NCI-H2107 (cell line): ENCODE measurements at places on chromosomes 3 and 15.
A peak's percentile ranks its signal among the peaks of the same experiment; 100 is the strongest.

DNA sequence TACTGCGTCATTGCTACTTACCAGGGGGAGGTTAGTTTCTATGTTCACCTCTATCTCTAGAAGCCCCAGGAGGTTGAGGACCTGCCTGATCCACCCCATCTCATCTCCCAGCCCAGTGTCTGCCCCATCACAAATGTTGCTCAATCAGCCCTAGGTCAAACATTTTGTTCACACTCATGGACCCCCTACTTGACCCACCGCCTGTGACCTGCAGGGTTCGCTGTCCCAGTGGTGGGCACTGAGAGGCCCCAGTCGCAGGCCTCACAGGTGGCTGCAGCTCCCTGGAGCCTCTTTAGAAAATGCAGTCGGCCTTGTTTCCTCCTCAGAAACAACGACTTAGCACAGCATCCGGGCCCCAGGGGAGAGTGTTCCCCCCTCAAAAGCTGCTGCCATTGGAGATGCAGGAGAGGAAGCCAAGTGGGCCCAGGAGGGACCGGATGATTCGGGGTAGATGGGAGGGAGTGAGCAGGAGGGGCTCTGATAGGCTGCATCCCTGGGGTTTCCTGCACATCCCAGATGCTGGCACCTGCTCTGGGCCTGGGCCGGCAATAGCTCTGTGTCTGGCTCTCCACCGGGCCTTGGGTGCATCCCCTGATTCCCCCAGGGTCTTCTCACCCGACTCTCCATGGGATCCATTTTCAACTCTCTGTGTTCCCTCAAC lies 18.4 kb upstream of the INSYN1 start:
- no peak for DNase-seq

DNA sequence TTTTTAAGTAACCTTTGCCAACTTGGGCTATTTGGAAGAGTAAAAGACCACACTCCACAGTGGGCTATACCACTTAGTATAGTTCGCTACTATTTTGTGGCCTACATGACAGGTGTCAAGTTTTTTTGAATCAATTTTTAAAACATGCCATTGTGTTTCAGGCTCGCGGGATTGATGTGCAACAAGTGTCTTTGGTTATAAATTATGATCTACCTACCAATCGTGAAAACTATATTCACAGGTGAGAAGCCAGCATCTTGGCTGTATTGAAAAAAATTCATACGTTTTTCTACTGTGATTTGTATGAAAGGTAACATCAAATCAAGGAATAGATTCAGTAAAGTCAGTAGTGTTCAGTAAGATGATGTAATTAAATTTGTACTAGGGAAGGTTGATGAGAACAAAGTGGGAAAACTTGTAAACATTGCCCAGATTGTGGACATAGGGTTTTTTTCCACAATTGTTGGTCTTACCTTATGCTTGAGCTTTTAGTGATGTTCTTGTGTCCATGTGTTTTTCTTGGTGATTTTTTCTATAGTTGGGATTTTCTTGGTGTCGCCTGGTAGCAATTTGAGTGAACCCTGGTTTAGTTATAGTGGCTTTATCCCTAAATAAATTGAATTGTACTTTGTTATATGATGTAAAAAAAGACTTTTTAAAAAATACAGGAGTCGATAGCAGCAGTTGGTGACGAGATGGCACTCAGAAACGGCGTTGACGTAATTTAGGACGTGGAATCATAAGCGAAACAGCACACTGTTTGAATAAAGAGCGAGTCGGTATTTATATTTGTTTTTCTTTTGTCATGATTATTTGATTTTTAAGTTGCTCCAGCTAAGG lies 4.5 kb downstream of the EIF4A2 start:
- DNase-seq = no peak

DNA sequence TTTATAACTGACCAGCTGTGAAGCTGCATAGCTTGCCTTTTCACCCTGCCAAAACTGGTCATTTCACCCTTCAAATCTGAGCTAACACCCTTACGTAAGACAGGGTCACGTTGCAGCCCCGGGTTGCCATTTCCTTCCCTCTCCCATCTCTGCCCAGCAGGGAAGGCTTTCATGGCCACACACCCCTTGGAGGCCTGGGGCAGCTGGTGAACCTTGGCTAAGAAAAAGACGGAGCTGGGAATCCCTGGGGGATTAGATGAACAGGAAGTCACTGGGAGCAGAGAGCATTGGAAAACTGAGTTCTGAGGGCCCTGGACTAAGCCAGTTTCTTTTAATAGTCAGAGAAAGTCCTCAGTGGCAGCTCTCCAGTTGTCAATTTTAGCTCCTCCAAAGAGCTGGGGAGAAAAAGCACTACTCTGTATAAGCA lies 67.8 kb downstream of the TTC23 start:
- DNase-seq = peak; percentile 8

DNA sequence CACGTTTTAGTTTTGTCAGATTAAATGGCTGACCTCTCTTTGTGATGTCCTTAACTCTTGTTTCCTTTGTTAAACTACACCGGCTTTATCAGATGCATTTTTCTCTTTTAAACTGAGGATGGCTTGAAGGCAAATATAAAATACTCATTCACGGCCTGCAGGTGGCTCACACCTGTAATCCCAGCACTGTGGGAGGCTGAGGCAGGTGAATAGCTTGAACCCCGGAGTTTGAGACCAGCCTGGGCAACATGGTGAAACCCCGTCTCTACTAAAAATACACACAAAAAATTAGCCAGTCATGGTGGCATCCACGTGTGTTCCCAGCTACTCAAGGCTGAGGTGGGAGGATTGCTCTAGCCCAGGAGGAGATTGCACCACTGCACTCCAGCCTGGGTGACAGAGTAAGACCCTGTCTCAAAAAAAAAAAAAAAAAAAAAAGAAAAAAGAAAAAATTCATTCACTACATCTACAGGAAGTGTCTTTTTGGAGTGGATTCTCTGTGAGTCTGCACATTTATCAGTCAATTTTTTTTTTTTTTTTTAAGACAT lies 34.7 kb upstream of the SACM1L start:
- DNase-seq = no peak

GRCh38 chr3:2510591-2511145 lies 412.0 kb downstream of the CNTN4 start:
- DNase-seq = no peak

- DNase-seq = no peak
Observed at GRCh38 chr15:70856177-70856883, 2.4 kb upstream of the LARP6 start.

DNA sequence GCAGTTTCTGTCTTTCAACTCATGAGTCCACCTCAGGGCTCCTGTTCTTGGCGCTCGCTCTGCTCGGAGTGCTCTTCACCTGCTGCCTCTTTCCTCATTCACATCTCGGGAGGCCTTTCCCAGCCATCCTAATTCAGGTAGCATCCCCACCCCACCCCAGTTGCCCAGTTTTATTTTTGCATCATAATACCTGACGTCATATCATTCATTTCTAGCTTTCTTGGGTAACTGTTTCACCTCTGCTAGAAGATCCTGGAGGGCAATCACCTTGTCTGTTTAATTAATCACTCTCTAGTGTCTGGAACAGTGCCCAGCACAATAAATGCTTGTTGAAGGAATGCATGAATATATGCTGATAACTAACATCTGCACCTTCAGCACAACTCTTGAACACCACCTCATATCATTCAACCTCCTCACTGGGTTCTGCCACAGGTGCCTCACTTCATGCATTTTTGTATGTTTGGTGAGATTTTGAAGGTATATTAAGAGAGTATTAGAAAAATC lies 7.6 kb downstream of the NUSAP1 start:
- DNase-seq = no peak

- DNase-seq = no peak
Observed at GRCh38 chr15:88132499-88132898, 124.0 kb downstream of the NTRK3 start.

DNA sequence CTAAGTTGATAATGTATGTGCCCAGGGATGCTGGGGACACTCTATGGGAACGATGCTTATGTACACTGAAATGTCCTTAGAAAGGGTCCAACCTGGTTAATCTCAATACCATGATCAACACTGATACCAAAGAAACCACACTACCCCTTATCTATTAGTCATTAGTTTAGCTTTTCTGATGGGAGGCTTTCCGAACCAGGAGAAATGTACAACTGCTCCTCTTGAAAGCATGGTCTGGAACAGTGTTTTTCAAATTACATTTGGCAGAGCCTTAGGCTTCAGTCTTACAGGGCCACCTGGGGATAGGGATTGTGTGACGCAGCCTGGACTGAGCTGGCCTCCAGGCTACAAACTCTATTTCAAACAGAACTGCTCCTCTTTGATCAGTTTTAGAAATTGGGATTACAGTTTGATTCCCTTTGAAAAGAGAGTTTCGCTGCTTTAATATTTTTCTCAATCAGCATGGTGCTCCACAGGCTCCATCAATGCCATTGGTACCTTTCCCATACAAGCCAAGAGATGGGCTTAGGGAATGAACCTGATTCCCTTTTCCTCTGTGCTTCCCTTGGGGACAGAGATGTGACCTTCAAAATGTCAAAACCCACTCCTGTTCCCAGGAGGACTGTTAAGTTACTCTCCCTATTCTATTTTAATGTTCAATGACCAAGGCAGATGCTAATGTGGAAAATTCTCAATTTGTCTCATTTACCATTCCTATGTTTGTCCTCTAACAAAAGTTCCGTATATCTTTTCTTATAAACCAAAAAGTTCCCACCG lies 296.0 kb upstream of the ADAMTS9 start:
- DNase-seq = no peak

DNA sequence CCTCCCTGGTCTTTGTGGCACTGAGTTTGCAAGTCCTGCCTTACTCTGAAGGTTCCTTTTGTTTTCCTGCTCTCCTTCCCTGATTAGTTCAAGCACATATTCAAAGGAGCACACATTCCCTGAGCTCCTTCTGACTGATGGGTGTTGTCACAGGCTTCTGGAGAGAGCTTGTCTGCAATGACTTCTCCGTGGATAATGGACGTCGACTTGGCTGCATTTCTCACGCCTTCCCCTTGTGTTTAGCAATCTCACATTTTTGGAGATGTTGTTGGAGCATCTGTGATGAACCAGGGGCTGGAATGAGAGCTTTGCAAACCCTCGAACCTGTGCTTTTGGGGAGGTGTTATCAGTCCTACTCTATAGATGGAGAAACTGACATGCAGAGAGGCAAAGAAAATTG lies 375.4 kb upstream of the PROK2 start:
- DNase-seq = no peak

GRCh38 chr3:147356909-147357900 lies 49.1 kb downstream of the ZIC4 start:
- DNase-seq = no peak

GRCh38 chr3:128486681-128487537 lies 6.1 kb downstream of the GATA2 start:
- no peak for DNase-seq

DNA sequence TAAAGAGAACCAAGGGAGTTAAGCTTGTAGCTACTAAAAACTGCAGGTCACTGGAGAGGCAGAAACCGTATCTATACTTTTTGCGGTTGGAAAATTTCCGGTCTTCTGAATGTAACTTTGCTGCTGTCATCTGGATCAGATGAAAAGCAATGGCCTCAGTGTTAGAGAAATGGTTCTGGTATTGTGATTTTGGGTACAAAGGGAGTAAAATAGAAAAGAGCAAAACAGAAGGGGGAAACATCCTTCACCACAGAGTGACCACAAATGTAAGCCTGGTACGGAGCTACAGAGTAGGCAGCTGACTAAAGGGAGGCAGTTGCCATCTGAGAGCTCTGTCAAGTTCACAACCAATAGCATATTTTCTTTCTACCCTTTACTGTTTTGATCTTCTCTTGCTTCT lies 5.6 kb downstream of the CD96 start:
- DNase-seq = no peak

DNA sequence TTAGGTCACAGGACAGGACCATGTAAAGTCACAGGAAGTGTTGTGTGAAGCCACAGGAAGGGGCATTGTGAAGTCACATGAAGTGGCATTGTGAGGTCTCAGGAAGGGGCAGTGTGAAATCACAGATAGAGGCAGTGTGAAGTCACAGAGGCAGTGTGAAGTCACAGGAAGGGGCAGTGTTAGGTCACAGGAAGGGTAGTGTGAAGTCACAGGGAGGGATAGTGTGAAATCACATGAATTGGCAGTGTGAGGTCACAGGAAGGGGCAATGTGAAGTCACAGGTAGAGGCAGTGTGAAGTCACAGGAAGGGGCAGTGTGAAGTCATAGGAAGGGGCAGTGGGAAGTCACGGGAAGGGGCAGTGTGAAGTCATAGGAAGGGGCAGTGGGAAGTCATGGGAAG lies 37.9 kb downstream of the GASK1A start:
- no peak for DNase-seq

DNA sequence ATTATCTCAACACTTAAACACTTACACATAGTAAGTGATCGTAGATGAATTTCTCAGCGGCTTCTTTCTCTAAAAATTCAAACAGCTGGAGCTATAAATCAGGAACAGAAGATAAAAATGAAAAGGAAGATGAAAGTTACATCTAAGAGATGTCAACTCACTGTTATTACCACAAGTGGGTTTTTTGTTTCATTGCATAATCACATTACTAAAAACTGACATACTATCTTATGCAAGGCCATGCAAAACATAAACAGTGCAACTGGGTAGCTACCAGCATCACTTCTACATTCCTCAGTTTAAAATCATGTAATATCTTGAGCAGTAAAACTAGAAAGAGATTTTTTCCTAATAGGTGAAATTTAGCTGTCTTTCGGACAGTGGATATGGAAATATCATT lies 14.9 kb downstream of the MINDY4B start:
- DNase-seq = no peak

- no peak for DNase-seq
Observed at GRCh38 chr3:120153294-120153693, 59.0 kb upstream of the GSK3B start.

GRCh38 chr3:60729056-60729455 lies 522.2 kb downstream of the FHIT start:
- DNase-seq = no peak

DNA sequence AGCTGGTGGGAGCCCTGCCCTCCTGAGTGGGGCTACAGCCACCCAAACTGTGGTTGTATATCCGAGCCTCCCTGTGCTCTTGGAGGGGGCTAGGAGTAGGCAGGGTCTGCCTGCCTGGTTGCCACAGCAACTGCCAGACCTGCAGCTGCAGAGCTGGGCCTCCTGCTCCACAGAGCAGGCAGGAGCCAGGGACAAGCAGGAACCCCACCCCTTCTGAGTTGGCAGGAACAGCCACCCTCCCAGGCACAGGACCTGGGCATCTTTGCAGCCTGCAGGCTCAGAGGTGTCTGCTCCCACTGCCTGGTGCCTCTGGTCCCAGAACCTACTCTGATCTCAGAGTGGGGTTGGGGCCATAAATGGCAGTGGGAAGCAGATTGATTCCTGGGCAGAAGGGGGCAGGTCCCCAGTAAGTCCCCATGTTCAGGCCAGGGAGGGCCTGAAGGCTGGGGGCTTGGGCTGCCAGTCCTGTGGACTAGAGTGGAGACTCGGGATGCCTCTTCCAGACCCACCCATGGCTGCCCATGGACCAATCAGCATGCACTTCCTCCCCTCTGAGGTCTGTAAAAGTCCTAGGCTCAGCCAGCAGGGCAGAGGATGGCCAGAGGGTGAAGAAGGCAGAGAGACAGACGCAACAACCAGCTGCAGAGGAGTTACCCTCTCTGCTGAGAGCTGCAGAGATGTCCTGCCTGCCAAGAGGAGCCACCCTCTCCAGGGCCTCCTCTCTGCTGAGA lies 10.3 kb upstream of the LRRC31 start:
- no peak for DNase-seq

GRCh38 chr3:63975723-63976122 lies 47.6 kb downstream of the PSMD6 start:
- no peak for DNase-seq

- no peak for DNase-seq
Observed at GRCh38 chr3:13584901-13585300, 36.0 kb downstream of the FBLN2 start.

GRCh38 chr3:10393514-10393913 lies 72.6 kb upstream of the SEC13 start:
- no peak for DNase-seq
